Adrenal gland (tissue), 19 donors: ENCODE measurements at places on chromosomes 3 and 15. TPM values are rescaled to one million over a fixed set of nuclear protein-coding genes. Genes with fewer than 3 reads are reported as not detected.

Gene DLG1
- total RNA-seq: 49.9 TPM

Gene CEP19
- 1.2 TPM for total RNA-seq

Gene RBM5
- 73.0 TPM for total RNA-seq

DNA sequence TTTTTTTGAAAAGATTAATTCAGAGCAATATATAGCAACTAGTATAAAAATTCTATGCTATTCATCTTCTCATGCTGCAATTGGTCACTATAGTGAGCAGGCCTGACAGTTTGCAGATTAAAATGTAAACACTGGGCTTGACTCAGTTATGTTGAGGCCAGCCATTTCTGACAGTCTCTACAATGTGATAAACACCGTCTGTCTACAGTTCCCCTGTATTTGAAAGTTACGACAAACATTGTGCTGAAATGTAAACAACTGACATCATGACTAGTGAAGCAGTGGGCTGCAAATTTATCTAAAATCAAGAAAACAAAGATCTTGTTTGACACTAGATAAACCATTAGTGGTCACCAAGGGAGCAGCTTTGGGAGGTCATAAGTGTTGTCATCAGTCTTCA lies 197.4 kb downstream of the ISL2 start:
- no peak for DNase-seq

GRCh38 chr15:60584355-60584998 lies 105.5 kb upstream of the ICE2 start:
- DNase-seq: no peak

- DNase-seq: no peak
Measured at GRCh38 chr15:34953851-34954250, 15.7 kb downstream of the AQR start.
